ENCODE measurements at places on chromosomes 2 and 18.

GRCh38 chr2:158056875-158057274 is 44.8 kb upstream of the UPP2 start:
- no peak for DNase-seq

- DNase-seq: peak; percentile 8
These were observed 117.6 kb downstream of the CAMKMT start for GRCh38 chr2:44479127-44479887.

- DNase-seq: no peak
These were observed 57.6 kb upstream of the NOSTRIN start for GRCh38 chr2:168744844-168745243.

GRCh38 chr18:40613721-40614120 is 1341.3 kb upstream of the PIK3C3 start:
- no peak for DNase-seq

DNA sequence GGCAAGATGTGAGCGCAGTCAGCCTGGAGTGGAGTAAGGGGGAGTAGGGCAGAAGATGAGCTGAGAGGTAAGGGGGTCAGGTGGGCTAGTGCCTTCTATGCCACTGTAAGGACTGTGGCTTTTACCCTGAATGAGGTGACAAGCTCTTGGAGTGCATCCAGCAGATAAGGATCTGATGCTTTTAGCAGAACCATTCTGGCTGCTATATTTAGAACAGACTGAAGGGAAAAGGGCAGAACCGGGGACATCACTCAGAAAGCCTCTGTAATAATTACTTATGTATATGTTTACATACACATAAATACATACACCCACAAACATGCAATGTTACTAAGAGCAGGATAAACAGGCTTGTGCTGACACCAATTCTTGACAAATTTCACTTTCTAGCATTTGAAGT is 124.8 kb downstream of the DTNB start:
- DNase-seq: no peak

- DNase-seq: no peak
These were observed 53.3 kb downstream of the PIKFYVE start for GRCh38 chr2:208319391-208319790.

GRCh38 chr18:44792456-44793061 is 111.9 kb downstream of the SETBP1 start:
- DNase-seq: no peak

DNA sequence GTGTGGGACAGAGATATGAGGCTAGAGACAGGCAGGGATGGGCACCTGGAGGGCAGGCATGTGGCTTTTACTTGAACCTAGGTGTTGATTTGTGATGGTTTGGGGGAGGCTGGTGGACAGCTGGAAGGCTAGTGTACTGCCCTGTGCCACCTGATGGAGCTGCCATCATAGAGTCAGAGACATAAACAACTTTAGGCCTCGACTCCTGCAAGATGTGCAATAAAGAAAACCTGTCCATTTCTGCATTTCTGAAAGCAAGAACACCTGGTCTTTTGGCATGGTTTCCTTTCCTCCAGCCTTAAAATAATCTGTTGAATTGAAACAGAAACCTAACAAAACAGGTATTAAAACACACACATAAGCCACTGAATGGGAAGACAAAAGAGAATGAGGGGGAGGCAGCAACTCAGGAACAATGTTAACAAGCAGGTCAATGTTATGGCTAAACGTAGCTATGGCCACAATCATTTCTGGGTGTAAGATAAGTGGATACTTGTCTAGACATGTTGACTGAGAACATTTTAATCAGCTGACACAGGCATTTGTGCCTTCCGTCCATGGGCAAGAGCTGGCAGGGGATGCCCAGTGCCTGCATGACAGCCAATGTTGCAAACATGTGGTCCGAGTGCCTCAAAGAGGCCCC is 87.8 kb downstream of the KCTD1 start:
- no peak for DNase-seq

DNA sequence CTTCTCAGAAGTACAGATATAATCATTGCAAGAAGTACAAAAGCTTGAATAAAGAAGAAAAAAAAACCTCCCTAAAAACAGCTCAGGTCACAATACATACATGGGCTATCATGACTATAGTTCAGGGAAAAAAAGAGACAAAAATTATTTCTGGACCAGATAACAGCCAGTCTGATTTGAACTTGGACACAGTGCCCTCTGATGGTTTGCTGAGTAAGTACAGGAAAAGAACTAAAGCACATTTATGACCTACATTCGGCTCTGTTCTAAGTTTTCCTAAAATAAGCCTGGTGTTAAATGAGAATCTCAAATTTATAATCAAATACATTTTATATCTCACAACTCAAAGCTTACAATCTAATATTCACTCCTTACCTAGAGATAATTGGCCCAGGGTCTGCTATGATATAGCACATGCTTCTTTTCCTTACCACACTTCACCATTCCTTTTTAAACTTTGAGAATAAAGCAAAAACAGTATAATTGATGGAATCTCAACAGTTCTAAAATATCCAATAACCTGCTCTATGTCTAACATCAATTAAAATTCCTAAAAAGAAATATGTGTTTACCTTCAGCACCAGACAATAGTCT is 81.1 kb downstream of the RAPH1 start:
- peak; percentile 26 for DNase-seq

DNA sequence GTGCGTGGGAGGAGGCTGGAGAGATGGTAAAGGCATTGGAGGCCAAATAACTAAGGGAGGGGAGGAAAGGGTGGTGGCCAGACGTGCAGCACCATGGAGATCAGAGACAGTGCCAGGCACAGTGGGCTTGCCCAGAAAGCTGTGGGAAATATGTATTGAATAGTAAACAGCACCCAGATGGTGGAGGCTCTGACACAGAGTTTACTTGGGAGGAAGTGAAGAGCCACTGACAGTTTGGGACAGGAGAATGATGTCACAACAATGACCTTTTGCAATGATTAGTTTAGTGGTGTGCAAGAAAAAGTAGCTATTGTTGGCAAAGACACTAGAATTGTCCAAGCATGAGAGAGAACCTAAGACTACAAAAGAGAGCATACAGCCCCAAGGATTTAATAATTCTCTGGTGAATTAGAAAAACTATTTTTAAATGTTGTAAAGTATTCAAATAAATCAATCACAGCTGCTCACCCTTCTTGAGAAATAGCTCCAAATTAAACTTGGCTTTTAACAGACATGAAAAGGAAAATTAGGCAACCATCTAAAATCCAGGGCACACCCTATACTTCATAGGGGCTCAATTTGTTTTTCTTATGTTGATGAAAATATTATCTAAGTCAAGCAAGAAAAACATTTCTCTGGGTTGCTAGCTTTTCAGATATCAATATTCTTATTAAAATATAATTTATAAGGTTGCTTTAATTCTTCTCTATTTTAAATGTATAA is 458.7 kb upstream of the HNRNPA3 start:
- DNase-seq: no peak

DNA sequence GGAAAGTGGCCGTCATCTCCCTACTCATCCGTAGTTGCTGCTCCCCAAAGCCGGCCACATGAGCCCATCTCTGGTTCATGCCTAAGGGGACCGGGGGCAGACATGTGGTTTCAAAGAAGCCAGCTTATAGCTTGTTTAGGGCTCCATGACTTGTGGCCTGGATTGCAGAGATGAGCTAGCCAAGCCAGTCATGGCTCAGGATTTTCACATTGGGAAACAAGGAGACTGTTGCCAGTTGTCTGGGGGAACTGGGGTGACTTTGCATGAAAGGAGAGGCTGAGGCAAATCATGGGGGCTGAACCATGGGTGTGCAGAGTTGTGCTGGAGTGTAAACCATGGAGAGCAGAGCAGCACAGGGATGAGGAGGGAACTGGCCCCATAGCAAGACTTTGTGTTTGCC is 183.0 kb upstream of the APCDD1 start:
- no peak for DNase-seq

DNA sequence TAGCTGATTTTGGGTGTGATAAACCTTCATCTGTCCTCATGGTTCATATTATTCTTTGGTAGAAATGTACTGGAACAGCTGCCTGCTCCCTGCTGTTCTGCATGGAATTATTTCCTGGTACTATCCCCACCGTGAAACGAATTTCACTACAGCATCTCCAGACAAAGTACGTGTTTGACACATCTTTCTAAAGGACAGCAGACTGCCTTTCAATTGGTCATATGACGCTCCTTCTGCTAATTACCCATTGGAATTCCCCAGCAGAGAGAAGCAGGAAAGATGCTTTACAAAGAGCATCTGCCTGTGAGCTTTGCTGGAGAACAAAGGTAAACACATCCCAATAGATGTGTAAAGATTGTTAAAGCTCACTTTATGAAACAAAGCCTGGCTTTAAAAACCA is 4.4 kb upstream of the RFX8 start:
- no peak for DNase-seq

Measured in CD8-positive, alpha-beta memory T cell (primary cell).